ENCODE measurements at places on chromosomes 12 and 14.

GRCh38 chr14:88194531-88194930 is 128.5 kb downstream of the KCNK10 start:
- no peak for DNase-seq

DNA sequence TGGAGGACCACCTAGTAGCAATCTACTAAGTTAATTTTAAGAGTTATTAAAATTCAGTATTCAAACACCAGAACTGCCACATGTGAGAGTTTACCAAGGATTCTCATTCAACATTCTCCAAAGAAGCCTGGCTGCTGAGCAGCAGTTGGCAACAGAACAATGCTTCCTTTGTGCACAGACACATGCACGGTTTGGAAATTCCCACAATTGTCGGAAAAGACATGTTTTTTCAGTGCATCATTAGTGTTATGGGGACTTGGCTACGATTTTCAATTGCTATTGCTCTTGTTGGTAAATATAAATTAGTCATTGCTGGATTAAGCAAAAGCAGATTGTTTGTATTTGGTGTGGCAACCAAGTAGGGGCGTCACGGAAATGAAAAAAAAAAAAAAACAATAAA is 22.2 kb downstream of the ST8SIA1 start:
- no peak for DNase-seq

DNA sequence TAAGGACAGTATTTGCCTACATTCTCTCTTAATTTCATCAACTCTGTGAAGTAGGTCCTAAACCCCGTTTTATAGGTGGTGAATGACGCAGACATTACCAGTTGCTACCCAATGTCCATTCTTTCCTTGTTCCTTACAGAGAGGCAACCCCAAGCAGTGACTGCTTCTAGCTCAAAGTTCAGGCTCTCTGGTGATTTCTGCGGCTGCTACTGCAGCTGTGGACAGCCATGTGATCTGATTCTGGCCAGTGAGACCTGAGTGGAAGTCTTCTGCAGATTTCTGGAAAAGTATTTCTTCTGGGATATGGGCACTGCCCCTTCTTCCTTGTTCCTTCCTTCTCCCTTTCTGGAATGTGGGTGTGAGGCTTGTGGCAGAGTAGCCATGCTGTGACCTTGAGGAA is 82.9 kb downstream of the ARF6 start:
- DNase-seq, result no peak

DNA sequence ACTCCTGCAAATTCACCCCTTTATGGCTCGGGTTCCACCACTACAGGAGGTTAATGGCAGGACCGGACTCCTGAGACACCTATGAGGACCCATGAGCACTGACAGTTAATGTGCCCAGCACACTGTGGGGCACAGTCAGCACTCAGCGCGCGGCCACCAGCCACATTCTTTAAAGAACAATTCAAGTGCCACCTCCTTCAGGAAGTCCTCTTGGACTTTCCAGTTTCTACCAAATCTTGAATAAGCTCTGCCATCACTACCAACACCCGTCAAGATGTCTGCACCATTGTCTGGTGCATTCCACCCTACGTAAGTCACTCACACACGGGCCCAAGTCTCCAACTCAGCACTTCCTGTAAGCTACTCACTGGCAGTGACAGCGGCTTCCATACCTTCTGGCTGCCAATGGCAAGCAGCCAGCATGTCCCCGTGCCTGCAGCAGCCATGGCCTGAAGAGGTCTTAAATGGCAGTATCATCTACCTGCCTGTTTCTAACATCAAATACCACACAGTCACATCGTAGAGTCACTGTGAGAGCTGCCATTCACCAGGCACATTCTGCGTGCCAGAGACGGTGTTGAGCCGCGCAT is 48.5 kb downstream of the CDC42BPB start:
- DNase-seq, result no peak

DNA sequence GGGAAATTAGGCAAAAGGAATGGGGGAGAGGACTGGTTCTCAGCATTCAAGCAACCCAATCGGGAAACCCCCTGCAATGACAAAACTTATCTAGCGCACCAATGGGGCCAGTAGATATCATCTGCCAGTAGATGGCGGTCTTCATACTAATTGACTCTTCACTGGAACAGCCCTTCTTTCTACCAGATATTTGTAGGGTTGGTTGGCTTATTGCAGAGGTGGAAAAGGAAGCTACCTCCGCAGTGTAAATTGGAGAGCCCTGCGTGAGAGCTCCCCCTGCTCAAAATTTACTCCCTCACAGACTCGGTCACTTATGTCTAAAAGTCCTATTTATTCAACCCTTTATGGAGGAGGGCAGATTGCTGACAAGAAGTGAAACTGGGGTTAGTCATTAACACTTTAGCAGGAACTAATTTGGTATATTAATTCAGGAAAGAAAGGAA is 166.1 kb upstream of the CCND2 start:
- DNase-seq, result no peak

- DNase-seq, result no peak
Measured at GRCh38 chr12:91877022-91877421, 268.6 kb downstream of the BTG1 start.

GRCh38 chr14:76484355-76484754 is 108.4 kb downstream of the ESRRB start:
- DNase-seq, result no peak

Data from cortex of kidney (tissue), 1 donor.